ENCODE measurements at places on chromosomes 7 and 10.

DNA sequence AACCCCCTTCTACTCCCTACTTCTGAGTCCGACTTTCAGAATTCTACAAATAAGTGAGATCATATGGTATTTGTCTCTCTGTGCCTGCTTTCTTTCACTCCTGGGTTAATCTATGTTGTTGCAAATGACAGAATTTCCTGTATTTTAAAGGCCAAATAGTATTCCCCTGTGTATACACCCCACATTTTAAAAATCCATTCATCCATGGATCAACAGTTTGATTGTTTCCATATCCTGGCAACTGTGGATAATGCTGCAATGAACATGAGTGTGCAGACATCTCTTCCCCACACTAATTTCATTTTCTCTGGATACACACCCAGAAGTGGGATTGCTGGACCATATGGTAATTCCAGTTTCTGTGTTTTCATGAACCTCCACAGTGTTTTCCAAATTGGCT lies 225.8 kb upstream of the TCERG1L start:
- no peak for DNase-seq

- no peak for DNase-seq
These were observed 64.8 kb upstream of the SEPHS1 start for GRCh38 chr10:13412894-13413293.

DNA sequence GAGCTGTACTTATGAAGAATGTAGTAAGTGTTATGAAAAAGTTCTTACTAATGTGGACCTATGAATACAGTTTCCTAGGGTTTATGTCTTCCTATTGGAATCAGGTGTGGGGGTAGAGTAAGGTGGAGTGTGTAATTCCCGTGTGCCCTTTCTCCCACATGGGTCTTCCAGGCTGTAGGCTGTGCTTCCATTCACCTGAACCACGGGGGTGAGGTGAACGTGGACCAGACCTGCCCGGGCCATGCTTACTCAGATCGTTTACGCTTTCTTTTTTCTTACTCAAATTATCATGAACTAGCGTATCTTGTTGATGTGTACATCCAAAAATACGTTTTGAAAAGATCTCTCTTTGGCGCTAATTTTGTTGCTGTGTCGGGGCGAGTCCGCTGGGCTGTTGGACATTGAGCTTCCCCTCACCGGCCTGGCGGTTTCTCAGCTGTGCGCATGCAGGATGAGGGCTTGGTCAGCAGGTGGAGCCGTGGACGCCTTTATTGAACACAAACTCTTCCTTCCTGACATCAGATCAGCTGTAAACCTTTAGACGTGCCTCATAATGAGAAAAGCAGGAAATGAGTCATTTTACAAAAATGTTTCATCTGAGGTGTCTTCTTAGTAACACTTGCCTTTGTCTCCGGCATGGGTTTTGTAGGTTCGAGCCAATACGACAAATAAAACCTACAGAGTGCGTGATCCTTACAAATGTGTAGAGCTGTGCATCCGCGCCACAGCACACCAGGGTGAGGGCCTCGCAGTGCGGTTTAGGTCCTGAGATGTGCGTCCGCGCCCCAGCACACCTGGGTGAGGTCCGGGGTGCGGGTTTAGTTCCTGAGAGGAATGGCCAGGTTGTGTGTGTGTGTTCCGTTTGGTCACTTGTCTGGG lies 53.8 kb downstream of the WDR37 start:
- peak; percentile 45 for DNase-seq

DNA sequence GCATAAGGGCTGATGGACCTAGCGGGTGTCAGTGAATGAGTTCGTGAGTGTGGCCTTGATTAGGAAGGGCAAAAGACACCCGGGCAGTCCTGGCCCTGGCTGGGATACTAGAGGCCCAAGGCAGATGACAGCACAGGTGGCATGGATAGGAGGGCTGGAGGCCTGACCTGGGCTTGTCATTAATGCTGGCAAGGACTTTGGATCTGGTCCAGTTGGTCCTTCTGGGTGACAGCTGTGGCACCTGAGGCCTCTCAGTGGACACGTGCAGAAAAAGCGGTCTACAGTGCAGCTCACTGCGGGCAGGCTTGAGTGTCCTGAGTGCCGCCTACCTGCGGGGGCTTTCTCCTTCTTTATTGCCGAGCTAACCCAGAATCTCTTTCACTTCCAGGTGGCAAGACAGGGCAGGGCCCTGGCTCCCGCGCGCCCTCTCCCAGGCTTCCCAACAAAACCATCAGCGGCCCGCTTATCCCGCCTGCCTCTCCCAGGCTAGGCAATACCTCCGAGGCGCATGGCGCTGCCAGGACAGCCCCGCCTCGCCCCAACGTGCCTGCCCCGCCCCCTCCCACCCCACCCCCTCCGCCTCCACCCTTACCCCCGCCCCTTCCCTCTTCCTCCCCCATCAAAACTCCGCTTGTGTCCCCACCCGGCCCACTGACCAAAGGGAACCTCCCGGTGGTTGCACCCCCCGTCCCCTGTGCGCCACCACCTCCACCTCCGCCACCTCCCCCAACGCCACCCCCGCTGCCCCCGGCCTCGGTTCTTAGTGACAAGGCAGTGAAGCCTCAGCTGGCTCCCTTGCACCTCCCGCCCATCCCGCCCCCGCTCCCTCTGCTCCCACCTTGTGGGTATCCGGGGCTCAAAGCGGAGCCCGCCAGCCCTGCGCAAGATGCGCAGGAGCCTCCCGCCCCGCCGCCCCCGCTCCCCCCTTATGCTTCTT lies 77.4 kb downstream of the WIPF3 start:
- DNase-seq, result no peak

DNA sequence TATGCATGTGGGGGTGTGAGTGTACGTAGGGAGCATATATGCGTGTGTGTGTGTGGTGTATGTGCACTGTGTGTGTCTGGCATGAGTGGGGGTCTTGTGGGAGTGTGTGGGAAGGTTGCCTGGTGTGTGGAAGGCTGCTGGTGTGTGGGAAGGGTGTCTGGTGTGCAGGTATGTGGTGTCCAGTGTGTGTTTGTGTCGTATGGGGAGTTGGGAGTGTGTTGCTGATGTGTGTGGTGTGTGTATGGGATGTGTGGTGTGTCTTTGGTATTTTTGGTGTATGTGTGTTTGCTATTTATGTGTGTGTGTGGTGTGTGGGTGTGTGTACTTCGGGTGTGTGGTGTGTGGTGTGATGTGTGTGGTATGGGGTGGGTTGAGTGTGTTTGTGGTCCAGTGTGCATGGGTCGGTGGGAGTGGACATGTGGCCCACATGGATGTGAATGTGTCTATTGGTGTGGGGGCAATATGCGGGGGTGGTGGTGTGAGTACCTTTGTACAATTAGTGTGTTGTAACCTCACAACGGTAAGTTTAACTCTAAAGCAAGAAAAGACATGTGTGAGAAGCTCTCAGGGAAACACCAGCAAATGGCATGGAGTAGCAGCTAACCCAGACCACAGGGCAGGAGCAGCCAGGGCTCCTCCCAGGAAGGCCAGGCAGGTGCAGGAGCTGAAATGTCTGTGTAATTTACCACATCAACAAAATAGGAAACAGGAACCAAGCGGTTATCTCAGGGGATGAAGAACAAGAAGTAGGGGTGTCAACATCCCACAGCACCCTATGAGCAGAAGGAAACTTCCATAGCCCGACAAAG lies 11.9 kb downstream of the ANTXRL start:
- no peak for DNase-seq

GRCh38 chr10:103850572-103850895 lies 4.8 kb downstream of the SH3PXD2A start:
- DNase-seq, result no peak

DNA sequence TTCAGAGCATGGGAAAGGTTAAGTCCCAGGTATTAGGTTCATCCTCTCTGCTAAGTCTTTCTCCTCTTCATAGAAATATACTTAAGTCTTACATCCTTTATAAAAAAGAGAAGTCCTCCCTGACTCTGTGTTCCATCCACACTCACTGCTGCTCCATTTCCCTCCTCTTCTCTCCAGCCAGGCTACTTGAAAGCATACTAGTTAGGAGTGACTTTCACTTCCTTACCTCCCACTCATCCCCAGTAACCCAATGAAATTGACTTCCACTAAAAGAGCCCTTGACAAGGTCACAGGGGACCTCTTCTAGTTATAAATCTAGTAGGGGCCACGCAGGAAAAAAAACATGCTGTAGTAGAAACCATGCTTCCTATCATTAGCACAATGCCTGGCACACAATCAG lies 133.1 kb upstream of the AGK start:
- DNase-seq, result no peak

- DNase-seq, result no peak
These were observed 263.1 kb downstream of the MAD1L1 start for GRCh38 chr7:1969459-1970284.
